Stimulated activated CD8-positive, alpha-beta memory T cell treated with anti-CD3 and anti-CD28 coated beads, Interleukin-12 subunit alpha, Interleukin-12 subunit beta, amount 100 ng/mL, for 1 hour (primary cell): ENCODE measurements at places on chromosomes 12 and 14.

GRCh38 chr14:73227812-73228781 is 9.2 kb upstream of the PAPLN start:
- no peak for DNase-seq

DNA sequence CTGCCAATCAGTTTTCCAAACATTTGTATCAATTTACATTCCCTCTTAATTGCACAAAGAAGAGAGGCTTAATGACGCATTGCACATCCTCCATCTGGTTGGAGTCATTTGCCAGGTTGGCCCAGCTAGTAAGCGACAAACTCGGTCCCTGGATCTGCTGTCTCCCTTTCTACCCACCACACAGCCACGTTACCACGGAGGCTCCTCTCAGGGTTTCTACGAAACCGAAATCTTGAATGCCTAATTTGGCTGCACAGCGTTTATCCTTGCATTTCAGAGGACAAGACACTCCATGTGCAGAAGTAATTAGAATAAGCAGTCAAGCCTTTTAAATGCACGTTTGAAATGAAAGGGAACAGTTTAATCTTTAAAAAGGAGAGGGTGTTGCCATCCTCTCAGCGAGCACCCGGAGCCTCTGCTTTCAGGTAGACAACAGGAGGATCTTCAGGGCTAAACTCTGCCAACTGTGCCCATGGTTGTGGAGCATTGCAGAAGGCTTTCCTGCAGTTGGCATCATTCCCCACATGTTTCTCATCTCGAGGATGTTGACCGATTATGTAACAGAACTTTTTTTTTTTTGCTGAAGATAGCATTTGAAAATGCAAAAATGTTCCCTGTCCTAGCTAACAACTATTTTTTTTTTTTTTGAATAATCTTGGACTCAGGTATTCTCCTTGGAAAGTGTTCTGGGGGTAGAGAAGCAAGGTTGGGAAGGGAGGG is 37.8 kb downstream of the SLC24A4 start:
- DNase-seq = no peak

GRCh38 chr12:122326586-122326985 is 60.3 kb upstream of the VPS33A start:
- DNase-seq = no peak

DNA sequence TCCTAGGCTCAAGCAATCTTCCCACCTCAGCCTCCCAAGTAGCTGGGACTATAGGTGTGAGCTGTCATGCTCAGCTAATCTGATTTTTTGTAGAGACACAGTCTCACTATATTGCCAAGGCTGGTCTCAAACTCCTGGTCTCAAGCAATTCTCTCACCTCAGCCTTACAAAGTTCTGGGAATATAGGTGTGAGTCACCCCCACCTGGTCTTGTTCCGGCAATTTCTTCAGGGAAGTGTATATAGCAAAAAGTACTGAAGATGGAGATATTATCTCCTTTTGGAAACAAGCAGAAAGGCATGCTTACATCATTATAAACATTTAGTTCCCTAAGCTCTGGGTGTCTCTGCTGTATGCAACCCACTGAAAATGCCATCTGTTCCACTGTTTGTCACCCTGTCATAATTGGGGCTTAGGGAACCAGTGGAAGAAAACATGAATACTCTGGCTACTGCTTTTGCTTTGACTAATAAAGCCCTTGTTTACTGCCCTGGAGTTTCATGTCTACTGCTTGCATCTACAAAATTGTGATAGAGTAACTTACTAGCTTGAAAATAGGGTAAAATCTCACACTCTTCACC is 940.2 kb downstream of the GALC start:
- DNase-seq = no peak

GRCh38 chr14:59591641-59592370 is 15.2 kb upstream of the CCDC175 start:
- no peak for DNase-seq

DNA sequence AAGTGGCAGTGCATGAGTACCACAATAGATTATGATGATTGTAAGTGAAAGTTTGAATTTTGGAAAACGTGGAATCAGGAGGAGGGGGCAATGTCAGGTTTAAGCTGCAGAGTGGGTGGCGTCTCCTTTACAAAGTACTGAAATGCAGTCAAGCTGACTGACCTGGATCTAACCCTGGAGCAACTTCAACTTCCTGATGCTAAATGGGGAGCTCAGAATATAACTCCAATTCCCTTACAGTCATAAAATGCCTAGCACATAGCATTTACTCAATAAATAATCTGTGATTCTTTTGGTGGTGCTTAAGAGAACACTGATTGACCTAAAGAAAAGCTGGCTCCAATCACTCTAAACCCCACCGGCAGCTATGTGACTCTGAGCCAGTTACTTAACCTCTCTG is 38.5 kb downstream of the CCDC60 start:
- DNase-seq = no peak

GRCh38 chr14:32656601-32657000 is 282.1 kb upstream of the NPAS3 start:
- DNase-seq = no peak

GRCh38 chr14:52840877-52841276 is 49.5 kb upstream of the GNPNAT1 start:
- no peak for DNase-seq

- DNase-seq = no peak
These were observed 73.9 kb downstream of the PRMT8 start for GRCh38 chr12:3564861-3565260.

- DNase-seq = no peak
These were observed 14.8 kb downstream of the JDP2 start for GRCh38 chr14:75442642-75443041.

DNA sequence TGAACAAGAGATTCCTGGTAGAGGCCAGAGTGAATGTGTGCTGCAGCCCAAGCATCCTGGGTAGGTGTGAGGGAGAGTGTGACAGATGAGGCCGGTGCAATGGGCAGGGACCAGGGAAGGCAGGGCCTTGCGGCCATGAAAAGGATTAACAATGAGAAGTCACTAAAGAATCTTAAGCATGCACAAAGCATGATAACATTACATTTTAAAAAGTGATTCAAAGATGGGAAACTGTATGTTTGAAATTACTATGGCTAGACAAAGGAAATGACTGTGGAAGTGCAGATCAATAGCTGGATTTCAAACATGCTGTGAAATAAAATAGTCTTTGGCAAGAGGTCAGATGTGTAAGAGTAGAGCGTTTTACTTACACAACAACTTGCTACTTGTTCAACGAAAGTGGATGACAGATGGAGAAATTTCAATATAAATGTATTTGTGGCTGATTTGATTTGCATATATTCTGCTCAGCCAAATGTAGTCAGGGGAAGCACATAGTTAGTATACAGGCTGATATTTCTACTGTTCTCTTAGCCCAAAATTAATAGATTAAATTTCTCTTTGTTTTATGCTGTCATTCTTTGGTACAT is 175.5 kb downstream of the CCDC59 start:
- no peak for DNase-seq

DNA sequence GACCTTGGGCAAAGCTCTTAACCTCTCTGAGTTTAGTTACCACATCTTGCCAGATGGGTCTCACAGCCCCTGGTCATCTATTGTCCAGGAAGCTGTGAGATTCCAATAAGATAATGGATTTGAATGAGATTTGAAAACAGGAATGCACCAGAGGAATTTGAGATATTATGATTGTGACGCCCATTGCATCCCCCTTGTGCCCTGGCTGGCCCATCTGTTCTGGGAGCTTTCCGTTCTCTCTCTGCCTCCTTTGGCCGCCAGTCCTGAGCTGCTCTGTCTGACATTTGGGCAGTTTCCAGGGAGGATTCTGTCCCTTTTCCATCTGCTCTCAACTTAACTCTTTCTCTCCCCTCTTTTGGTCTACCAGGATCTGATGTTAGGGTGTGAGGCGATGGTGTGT is 24.6 kb downstream of the SRRM4 start:
- no peak for DNase-seq

GRCh38 chr12:89215196-89215595 is 137.1 kb downstream of the DUSP6 start:
- no peak for DNase-seq

GRCh38 chr14:71625175-71625574 is 307.1 kb upstream of the RGS6 start:
- no peak for DNase-seq

GRCh38 chr12:113424915-113425823 is 3.0 kb downstream of the SDSL start:
- peak; percentile 10 for DNase-seq

- no peak for DNase-seq
These were observed 62.7 kb upstream of the FBRSL1 start for GRCh38 chr12:132427174-132427768.

DNA sequence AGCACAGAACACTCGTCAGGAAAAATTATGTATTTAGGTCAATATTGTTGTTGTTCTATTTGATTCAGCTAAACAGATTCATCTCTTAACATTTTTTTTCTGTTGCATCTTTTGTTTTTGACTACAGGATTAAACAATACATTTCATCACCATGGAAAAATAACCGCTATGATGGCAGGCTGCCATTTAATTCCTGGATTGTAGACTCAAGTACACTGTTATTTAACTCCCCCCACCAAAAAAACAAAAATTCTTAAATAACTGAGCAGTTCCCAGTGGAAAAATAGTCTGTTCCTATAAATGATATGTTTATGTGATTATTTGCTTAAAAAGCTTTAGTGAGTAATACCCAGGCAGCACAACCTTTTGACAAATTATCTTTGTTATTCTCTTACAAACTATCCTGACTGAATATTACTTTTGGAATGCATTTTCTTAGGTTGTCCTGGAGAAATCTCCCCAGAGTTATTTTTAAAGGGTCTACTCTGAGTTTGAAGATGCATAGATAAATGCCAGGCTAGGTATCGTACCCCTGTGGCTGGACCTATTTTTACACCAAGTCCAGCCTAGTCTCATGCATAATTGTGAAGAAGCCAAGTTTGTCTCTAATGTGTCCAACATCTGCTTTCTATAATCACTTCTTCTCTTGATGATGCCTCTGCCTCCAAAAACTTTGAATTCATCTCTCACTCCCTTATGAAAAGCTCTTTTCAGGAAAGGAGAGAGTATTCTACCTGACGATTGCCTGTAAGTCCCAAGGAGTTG is 3.7 kb downstream of the KERA start:
- DNase-seq = no peak

DNA sequence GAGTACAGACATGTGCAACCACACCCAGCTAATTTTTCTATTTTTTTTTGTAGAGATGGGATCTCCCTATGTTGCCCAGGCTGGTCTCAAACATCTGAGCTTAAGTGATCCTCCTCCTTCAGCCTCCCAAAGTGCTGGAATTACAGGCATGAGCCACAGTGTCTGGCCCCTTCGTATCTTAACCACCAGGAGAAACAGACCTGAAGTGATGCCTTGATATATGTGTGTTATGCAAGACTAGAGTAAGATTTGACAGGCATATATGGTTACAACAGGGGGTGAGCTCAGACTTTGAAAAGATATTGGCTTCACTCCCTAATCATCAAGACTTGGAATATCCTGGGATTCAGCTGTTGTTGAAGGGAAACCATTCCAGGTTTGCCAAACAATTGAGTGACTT is 10.7 kb upstream of the GALNT6 start:
- no peak for DNase-seq

DNA sequence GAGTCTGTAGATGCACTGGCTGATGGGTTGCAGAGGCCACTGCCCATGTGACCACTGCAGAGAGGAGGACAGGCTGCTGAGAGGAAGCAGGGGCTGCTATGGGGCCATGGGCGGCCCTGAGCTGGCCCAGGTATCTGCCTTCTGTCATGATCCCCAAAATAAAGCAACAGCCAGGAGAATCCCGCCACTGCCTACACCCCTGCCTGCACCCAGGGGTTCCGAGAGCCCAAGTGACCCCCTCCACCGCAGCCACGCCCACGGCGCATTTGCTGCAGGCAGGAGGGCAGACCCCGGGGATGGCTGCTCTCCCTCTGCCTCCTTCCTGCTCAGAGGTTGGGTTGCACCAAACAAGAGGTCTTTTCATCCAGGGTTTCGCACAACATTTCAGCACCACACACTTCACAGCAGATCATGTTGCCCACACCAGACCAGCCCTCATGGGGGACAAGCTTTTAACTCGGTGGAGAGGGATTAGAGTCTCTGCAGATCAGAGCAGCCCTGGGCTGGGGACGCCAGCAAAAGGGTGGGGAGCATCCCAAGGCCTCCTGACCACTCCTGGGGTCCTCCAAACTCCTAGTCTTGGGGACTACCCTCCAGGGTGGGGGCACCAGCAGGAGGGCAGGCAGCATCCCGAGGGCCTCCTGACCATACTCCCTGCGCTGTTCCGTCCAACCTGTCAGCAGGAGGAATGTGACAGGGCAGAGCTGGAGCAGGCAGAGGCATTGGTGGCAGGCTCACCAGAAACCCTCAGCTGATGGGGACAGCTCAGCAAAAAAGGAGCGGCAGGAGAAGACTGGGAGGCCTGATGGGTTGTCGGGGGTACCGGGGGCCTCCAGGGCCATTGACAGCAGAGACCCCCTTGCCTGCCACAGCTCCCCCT is 14.1 kb downstream of the CCDC85C start:
- no peak for DNase-seq

DNA sequence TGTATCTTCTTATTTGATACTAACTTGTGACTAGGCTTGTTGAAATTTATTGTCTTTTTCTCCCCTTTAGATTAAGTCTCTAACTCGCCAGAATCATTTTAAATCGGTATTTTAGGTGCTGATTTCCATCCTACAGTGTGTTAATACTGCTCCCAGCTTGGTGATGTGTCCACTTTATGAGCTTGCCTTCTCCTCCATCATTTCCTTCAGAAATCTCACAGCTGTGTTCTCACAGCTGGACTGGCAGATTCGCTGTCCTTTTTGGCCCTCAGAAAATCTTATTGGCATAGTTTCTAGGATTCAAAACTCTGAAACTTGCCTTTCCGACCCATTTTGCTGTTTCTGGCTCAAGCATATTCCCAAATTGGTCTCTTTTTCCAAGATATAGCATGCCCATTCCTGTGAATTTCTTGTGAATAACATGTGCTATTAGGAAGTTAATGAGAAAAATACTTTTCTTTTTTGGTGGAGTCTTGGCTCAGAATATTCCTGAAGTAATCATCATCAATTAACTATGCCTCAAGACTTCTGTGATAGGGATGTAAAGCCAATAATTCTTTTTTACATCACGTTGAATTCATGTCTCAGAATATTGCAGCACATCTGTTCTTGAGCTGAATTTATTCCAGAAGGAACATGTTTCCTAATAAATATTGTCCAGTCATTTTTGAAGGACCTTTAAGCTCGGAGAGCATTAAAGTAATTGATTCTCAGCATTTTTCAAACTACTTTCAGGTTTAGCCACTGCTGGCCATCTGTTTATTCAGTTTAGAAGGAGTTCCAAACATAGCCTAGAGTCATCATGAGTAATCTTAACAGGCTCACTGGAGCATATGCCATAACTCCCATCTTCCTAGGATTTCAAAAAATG is 50.0 kb upstream of the USP44 start:
- DNase-seq = no peak
